Activated T-cell treated with anti-CD3 and anti-CD28 coated beads, Interleukin-2, amount 50 U/mL, for 72 hours (primary cell): ENCODE measurements at places on chromosomes 5 and 9. TPM values are rescaled to one million over a fixed set of nuclear protein-coding genes. Genes with fewer than 3 reads are reported as not detected.

LIFR gene
- total RNA-seq, result 0.05 TPM

MARVELD2 gene
- total RNA-seq, result 0.74 TPM

PCDHGA3 gene
- 0.12 TPM for total RNA-seq

TUSC1 gene
- total RNA-seq, result 0.79 TPM

IL3 gene
- 6.2 TPM for total RNA-seq

MEGF9 gene
- total RNA-seq, result 5.5 TPM

IL17B gene
- not detected for total RNA-seq

PLCXD3 gene
- not detected for total RNA-seq

C5orf58 gene
- total RNA-seq, result not detected

GDNF gene
- not detected for total RNA-seq
